ENCODE measurements at places on chromosomes 12 and 14.

GRCh38 chr12:72485017-72485701, 213.0 kb downstream of the TRHDE start:
- DNase-seq, result no peak

- no peak for DNase-seq
Observed at GRCh38 chr12:68815928-68816800, 8.2 kb downstream of the MDM2 start.

DNA sequence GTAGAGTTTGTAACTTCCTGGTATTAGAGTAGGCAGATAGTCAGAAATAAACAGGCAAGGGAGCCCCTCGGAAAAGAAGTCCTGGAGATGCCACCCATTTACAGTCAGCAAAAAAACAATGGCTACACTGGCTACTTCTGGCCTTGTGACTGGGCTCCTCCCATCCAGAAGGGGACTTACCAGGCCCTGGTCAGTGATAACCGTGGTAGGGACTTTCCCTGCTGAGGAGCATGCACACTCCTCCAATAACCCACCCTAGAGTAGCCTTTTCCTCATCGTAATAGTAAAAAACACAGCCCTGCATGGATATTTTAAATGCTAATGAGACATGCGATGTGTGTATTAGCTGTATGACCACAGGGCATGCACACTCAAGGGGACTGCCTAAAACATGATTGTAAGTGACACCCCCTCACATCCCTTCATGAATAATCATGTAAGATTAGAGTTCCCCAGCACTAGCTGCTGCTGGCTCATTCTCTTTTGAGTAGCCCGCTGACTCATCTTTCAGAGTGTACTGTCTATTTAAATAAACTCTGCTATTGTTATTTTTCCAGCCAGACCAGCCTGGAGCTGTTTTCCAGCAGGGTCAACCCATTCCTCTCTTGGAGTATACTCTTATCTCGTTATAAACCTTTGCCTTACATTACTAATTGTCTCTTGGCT, 413.8 kb upstream of the TMTC1 start:
- DNase-seq, result no peak

DNA sequence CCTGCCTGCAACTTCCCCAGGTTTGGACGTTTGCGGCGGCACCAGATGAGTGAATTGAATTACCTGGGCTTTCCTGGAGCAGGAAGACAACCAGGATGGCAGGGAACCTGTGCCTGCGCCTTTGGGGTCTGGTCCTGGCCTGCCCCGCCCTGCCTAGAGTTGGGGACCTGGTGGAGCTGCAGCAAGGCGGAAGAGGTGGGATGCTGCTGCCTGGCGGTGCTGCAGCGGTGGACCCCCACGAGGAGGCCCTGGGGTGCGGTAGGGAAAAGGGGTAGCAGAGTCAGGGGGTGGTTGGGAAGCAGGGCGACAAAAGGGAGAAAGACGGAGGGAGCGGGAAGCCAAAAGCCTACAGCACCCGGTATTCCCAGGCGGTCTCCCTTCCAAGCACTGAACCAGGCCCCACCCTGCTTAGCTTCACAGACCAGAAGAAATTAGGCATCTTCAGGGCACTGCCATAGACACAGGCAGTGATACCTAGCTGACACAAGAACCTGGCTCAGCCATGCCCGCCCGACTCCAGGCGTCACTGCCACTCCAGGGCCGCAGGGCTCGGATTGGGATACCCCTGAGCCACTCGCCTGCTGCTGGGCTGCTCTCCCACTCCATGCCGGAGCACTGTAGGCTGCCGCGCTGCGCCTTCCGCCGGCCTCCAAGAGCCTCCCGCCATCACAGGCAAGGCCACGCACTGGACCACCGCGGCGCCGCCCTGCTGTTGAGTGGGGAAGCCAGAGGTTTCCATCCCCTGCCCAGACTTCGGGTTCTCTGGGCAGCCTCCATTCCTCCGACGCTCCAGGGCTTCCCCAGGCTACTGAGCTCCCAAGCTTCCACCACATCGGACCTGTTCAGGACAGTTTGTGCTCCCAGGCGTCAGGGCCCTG, 155.2 kb upstream of the ALG10B start:
- no peak for DNase-seq

DNA sequence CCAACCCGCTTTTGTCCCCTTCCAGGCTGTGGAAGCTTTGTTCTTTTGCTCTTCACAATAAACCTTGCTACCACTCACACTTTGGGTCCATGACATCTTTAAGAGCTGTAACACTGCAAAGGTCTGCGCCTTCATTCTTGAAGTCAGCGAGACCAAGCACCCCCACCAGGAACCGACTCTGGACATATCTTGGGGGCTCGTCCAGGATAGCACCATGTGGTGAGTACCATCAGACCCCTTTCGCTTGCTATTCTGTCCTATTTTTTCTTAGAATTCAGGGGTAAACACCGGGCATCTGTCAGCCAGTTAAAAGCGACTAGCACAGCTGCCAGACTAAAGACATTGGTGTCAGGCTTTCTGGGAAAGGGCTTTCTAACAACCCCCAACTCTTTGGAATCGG, 137.6 kb upstream of the PPFIA2 start:
- no peak for DNase-seq

DNA sequence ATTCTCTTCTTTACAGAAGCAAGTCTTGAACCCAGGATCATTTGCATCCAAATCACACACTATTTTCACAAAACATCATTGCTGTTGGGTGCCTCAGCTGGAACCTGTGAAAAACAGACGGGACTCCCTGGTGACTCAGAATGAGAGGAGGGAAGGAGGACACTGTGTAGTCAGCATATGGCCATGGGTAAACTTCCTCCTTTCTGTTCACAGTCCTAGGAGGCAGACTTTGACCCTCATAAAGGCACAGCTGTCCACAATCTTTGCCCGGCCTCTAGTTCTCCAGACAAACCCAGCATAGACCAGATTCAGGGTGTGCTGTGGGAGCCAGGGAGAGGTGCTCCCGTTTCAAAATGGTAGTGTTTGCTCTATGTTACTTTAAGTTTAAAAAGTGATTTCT, 62.0 kb downstream of the DYRK2 start:
- DNase-seq, result no peak

- DNase-seq, result no peak
Observed at GRCh38 chr12:62158461-62159360, 101.5 kb upstream of the USP15 start.

DNA sequence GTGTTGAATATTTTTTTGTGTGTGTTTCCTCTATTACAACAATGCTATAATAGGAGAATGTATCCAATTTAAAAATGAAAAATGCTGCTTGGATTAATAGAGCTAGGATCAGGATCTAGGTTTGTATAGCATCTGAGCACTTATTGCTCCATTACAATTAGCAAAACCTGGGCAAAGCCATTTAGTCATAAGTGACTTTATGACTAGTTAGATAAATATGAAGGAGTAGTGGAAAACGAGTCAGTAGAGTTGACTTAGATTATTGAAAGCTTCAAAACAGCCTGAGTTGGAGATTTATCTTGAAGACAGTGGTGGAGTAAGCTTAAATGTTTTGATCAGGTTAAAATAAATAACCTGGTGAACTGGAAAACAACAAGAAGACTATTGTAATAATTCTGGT, 2.8 kb downstream of the MED21 start:
- DNase-seq, result no peak

- DNase-seq, result no peak
Observed at GRCh38 chr14:44963044-44963528, 1.1 kb downstream of the TOGARAM1 start.

DNA sequence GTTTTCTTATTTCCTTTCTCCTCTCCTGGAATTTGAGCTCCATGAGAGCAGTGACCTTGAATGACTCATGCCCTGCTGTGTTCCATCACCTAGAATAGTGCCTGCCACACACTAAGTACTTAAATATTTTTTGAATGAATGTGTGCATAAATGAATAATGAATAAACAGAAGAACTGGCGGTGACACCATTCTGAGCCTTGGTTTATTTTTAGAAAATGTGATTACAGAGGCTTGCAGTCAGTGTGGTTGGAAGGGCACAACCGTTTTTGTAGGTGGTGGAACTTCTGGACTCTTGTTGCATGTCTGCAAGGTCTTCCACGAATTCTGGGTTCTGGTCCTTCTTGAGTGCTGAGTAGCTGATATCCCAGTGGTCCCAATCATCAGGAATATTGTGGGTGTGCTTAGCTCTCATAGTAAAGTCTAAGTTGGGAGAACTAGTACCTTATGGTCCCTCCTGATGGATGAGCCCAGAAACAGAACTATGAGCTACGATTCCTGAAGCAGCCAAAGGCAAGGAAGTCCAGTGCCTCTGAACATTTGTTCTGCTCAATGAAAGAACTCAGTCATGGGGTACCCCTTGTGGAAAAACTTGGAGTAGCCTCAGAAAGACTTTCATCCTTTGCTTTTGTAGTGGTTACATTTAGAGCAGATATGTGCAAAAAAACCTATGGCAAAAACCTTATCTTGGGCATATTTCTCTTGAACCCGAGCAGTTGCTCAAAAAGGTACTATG, 28.8 kb upstream of the BHLHE41 start:
- no peak for DNase-seq

- no peak for DNase-seq
Observed at GRCh38 chr12:24879644-24880043, 69.3 kb downstream of the BCAT1 start.

DNA sequence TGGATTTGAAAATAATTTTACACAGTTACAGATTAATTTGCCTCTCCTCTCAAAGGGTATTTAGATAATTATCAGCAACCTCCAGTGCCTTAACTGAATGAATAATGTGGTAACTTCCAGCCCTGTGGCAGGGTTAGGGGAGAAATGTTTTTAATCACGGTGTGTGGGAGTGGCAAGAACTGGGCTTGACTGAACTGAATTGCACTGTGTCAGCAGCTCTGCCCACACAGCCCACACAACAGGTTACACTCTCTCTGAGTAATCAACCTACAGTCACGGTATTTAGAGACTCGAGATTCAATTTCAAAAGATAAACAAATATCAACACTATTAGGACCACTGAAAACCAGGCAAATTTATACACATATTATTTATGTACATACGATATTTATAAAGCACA, 198.5 kb downstream of the KCNC2 start:
- no peak for DNase-seq

DNA sequence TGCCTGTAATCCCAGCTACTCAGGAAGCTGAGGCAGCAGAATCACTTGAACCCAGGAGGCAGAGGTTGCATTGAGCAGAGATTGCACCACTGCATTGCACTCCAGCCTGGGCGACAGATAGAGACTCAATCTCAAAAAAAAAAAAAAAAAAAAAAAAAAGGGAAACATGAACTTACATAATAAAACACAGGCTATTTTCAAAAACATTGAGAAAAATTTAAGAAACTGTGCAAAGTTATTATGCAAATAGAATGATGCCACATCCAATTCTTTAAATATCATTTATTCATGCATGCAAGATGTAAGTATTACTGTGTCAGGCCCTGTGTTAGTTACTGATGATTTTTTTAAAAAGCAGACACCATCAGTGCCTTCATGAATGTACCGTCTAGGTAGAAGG, 20.0 kb upstream of the SLC16A7 start:
- no peak for DNase-seq

DNA sequence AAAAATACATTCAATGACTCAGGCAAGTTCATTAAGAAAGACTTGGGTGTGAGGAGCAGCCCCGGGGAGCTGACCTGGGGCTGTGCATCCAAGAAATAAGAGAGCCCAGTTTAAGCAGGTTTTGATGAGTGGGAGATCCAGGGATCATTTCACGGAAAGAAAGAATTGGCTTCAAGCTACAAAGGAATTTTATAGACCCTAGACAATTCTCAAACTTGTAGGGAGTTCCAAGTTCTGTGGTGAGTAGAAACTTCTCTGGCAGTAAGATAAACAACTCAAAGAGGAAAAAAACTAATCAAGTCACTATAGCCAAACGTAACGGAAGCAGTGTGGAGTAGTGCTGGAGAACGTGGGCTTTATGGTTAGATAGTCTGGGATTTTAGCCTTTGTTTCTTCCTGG, 175.7 kb upstream of the DDHD1 start:
- no peak for DNase-seq

GRCh38 chr14:100117633-100118395, 41.6 kb downstream of the DEGS2 start:
- no peak for DNase-seq

DNA sequence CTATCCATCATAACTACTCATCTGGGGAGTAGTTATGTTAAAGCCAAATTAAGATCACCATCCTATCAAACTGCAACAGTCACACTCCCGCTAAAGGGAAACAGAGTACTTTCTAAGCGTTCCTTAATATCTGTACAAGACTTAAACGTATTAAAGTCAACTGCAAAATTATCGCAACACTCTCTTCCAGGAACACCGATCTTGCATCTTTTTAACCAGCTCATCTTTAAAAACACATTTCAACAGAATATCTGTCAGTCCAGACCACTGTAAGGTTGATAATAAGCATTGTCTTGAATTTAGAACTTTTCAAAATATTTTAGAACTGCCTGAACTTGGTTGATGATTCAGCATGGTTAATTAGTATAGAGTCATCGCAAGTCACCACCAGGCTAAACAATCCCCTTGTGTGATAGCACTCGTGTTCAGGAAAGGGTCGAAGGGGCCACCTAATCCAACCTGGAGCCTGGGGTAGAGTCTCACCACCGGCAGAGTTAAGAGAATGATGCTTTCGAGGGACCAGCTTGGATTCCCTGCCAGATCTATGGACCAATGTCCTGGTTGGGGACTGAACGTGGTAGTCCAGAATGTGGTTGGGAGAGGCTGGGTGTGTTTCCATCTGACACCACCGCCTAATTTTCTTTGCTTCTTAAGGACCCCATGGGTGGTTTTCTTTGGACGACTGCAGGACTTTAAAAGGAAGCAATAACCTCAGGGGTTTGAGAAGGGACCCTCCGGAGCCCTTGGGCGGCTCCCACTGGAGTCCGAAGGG, 890 bp downstream of the SPTLC2 start:
- no peak for DNase-seq
